ENCODE measurements at places on chromosomes 7 and 10.

DNA sequence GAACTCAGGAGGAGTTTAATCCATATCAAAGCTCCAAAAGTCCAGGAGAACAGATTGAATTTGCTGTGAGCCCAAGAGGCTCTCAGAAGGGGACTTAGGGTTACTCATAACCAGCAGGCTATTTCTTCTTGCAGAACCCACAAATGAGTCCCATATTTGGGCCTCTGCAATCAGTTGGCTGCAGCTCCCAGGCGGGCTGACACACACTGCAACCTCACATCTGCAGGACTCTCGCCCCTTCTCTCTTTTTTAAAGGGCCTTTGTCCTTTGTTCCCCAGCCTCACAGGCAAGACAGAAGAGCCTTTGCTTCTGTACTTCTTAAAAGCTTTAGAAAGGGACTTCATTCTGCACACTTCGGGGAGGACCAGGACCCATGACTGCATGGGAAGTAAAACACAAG is 26.7 kb downstream of the CREB3L2 start:
- DNase-seq = peak; percentile 45

- peak; percentile 75 for DNase-seq
Observed at GRCh38 chr7:21777921-21778320, 167.8 kb downstream of the CDCA7L start.

GRCh38 chr7:78296644-78297371 is 498.2 kb downstream of the PHTF2 start:
- DNase-seq = peak; percentile 42

- DNase-seq = no peak
Observed at GRCh38 chr10:67977251-67977650, 92.8 kb downstream of the SIRT1 start.
